WTC11 (cell line): ENCODE measurements at places on chromosomes 5 and 9. TPM values are rescaled to one million over a fixed set of nuclear protein-coding genes. Genes with fewer than 3 reads are reported as not detected.

Gene FAF2
- total RNA-seq = 31.9 to 32.9 TPM (median 32.1 TPM) in 3 replicates

Gene LHX3
- total RNA-seq = 0.11 TPM in 1 of 3 replicates, not detected in the others

DNA sequence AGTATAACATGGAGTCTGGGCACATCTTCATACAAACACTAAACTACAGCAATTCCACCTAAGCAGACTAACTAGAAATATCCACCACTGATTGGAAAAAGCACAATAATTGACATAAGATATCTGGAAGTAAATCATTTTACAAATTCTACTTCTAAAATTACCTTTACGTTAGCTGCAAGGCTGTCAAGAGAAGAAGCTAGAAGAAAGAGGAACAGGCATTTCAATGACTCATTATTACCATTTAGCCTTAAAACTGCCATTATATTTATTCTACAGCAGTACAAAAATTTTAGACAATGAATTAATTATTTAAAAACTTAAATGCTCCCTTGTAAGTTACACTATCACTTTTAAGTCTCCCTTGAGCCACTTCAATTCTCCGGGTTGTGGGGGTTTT lies 43.4 kb upstream of the PLPP6 start:
- H3K4me3 ChIP-seq = no peak overlapping the region
- no peak overlapping the region for H3K27ac ChIP-seq
- peaks cover 40% of the 10 kb centered on the region for H3K4me1 ChIP-seq
- no peak for DNase-seq
- H3K27me3 ChIP-seq = no peaks in the 10 kb centered on the region
- H3K36me3 ChIP-seq = no peaks in the 10 kb centered on the region

GRCh38 chr5:65791712-65792673 lies 70.0 kb downstream of the NLN start:
- no peak overlapping the region for H3K4me3 ChIP-seq
- no peak overlapping the region for H3K27ac ChIP-seq
- no peaks in the 10 kb centered on the region for H3K4me1 ChIP-seq
- DNase-seq = no peak

- H3K27ac ChIP-seq = no peak within 1 kb of the TSS
- DNase-seq = peak; percentile 61
- H3K4me1 ChIP-seq = peaks cover 8% of the 10 kb centered on the region
Measured at GRCh38 chr9:98708933-98709911, at the start of gene GABBR2. Gene GABBR2 (minus strand): TSS chr9:98708935. CDS start chr9:98708737, 198 bp downstream.

GRCh38 chr5:122369253-122369815 lies 57.3 kb downstream of the SNCAIP start:
- H3K36me3 ChIP-seq = 0 out of 2 replicates have a peak, but pooled peaks cover 4% of the 10 kb centered on the region
- peaks cover 12% of the 10 kb centered on the region for H3K27me3 ChIP-seq
- peak overlapping the region; percentile 92 for H3K27ac ChIP-seq
- DNase-seq = no peak
